Activated gamma-delta T cell treated with Interleukin-2 at 50 U/mL for 16 hours (primary cell): ENCODE measurements at places on chromosomes 13 and 19.

GRCh38 chr19:9323557-9323918, 441 bp upstream of the ZNF559 start:
- peak; percentile 33 for DNase-seq

DNA sequence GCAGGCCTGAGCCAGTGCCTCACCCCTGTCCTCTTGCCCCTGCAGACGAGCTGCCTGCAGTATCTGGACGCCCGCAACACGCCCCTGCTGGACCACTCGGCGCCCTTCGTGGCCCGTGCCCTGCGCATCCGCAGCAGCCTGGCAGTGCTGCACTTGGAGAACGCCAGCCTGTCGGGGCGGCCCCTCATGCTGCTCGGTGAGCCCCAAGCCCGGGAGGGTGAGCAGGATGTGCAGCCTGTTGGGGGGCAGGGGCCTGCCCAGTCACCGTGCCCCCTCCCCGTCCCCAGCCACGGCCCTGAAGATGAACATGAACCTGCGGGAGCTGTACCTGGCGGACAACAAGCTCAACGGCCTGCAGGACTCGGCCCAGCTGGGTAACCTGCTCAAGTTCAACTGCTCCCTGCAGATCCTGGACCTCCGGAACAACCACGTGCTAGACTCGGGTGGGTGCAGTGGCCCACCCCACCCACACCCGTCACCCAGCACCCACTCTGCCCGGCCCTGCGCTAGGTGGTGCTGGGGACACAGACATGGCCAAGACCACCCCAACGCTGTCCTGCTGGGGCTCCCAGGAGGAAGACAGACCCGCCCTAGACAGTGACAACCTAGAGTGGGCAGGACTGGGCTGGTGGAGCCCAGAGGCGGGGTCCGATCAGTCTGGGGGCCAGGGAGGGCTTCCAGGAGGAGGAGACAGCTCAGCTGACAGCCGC, 18.6 kb downstream of the NKPD1 start:
- DNase-seq, result no peak

- DNase-seq, result no peak
Observed at GRCh38 chr19:54133312-54133956, 4.1 kb upstream of the CNOT3 start.

DNA sequence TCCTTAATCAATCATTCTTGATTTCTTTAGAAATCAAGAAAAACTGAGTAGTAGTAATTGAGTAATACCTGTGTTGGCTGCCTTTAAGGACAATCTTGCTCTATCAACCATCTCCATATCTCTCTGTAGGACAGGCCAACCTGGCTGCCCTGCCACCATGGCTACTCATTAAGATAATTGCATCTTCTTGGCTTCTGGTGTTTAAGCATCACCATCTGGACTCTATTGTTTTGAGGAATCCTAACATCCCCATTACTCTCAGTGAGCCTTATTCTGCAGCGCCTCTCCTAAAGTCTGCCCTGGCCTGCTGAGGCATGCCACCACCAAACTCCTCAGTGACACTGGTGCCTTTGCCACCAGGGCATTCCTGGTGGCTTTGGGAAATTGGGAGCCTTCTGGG, 442.6 kb upstream of the ZNF507 start:
- no peak for DNase-seq

DNA sequence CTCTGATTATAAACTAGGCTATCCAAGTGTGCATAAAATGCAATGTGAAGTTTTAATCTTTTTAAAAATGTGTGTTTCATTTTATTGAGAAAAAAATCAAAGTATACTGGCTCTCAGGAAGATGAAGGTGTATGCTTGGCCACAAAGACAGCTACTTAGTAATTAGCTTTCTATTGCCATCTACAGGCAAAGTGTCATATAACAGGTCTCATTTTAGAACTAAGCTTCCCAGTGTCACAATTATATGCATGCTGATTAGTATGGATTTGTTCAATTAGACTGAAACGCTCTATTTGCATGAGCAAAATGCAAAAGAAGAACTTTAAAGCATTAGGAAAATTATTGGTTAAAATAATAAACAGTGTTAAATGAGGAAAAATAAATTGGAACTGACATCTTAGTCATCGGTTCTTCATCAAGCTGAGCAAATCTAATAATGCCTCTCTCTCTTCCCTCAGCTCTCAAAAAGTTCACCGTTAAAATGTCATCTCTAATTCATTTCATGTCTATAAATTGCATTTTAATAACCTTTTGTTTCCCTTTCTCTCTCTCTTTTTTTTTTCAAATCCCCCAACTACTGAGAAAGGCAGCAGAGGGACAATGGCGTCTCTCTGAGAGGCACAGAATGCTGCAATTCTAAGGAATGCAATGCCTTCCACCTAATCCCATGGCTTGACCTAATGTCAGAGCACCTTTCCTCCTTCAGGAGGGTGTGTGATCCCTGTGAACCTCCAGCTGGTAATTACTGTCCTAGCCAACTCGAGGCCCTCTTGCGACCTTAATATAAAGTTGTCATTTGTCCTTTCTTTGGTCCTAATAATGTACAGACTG, 313.1 kb upstream of the MAB21L1 start:
- no peak for DNase-seq

DNA sequence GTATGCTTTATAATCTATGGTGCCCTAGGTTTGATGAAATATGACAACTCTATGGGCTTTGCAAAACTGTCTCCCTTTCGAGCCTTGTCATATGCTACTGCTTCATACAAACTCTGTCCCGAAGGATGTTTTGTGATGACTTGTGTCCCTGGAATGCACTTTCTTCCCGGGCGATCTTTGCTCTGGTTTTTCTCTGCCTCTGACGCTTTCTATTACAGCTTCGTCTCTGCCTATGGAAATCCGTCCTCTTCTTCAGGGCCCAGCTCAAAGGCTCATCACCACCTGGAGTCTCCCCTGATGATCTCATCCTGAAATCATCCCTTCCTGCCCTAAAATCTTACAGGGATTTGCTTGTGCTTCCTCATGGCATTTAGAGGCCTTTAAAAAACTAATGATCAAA, 191.5 kb upstream of the KL start:
- DNase-seq, result no peak

DNA sequence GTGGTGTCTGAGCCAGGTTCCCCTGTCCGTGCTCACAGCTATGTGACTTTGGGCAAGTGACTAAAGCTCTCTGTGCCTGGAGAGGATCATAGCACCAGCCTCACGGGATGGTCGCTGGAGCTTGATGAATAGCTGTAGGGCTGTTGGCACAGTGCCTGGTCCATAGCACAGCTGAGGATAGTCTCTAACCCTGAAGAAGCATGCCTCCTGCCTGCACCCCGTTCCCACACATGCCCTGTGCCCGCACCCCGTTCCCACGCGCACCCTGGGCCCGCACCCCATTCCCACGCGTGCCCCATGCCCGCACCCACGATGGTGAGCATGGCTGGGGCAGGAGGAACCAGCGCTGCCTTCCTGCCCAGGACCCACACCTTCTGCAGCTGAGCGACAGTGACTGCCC, 63.7 kb upstream of the F7 start:
- no peak for DNase-seq

DNA sequence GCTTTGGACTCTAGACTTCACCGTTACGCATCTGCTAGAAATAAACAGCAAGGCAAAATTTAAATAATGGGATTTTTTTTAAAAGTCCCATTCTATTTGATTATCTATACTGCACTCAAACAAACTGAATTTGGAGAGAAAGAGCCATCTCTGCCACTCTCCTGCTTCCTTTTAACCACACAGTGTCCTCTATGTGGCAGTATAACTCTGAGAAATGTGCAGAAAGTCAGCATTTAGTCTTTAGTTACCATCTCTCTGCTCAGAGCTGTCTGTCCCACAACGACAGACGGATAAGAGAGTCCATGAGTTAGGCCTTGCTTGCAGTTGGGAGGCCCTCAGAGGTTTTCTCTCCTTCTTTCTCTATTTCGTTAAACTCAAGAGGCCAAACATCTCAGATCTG, 21.2 kb downstream of the CCNA1 start:
- DNase-seq, result no peak

DNA sequence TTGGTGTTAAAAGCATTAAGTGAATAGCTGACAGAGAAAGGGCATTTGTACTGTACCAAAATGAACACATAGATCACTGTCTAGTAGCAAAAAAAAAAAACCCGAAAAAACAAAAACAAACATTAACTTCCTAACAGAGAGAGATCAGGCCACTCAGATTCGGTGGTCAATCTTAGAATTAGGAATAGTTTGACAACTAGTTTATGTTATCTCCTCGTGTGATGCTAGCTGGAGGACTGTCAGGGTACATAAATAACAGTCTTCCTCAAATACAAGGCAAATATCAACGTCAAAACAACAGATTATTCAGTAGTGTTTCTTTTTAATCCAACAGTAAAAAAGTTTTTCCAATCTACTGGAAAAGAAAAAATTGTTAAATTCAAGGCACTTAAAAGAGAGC, 1.7 kb downstream of the ZMYM5 start:
- DNase-seq, result no peak

DNA sequence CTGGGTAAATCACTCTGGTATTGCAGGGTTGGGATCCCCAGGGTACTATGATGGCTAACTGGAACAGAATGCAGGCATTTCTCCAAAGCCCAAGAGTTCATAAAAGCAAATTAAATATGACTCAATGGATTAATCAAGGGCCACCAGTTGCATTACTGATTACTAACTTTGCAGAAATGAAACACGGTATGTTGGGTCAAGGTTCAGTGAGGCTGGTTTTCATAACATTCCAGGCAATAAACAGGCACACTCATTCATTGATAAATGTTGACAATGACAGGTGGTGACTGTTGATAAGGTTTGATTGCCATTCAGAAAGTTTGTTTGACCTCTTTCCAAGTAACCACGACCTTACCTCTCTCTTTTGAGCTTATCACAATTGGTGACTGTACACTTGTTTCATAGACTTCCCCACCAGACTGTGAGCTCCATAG, 506 bp upstream of the AP1M1 start:
- no peak for DNase-seq

GRCh38 chr13:94093652-94094315, 385.7 kb downstream of the DCT start:
- DNase-seq, result no peak

- no peak for DNase-seq
Observed at GRCh38 chr13:55990631-55991030, 1150.1 kb upstream of the PRR20A start.

GRCh38 chr13:74866101-74866500, 615.9 kb downstream of the TBC1D4 start:
- DNase-seq, result no peak

DNA sequence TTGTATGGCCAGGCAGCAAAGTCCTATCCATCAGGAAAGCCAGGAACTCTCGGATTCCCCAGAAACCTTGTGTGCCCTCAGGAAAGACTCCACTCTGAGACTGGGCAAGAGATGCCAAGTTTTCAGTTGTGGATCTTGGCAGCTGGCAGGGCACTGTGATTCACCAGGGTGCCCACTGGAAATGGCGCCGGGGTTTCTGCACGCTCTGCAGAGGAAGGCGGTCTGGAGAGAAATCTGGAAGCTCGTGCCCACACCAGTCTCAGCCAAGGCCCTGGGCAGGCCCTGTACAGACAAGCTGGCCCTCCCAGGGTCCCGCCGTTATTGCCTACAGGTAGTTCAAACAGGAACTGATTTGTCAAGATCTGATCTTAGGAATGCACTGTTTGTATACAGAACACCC, 4.9 kb downstream of the NAPA start:
- no peak for DNase-seq

- DNase-seq, result no peak
Observed at GRCh38 chr13:49607761-49608160, 20.5 kb upstream of the ARL11 start.

DNA sequence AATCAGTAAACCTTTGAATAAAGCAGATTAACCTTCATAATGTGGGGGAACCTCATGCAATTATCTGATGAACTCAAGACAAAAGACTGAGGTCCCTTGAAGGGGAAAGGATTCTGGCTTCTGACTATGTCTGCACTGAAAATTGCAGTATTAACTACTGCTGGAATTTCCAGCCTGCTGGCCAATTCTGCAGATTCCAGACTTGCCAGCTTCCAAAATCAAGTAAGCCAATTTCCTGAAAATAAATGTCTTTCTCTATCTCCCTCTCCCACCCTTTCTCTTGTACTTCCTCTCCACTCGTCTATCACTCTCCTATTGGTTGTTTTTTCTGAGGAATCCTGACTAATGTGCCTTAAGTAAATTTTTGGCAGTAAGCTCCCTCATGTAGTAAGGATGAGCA, 1479.9 kb upstream of the PRR20A start:
- DNase-seq, result no peak

DNA sequence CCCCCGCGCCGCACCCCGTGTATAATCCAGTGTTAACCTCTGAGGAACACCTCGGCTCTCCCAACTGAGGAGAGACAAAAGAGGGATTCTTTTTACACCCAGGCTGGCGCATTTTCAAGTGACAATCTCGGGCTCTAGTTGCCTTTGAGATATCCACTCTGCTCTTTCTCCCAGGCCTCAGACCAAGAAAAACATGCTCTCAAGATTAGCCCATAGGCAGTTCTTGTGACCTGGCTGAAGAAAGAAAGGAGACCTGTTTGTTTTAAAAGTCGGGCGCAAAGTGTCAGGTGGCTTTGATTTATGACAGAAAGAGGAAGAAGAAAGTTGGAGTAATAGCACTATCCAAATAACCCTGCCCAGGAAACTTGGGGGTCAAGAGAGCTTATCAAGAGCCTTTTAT, 27.3 kb downstream of the SHISA2 start:
- DNase-seq, result no peak

- DNase-seq, result no peak
Observed at GRCh38 chr19:47414469-47414868, 4.9 kb downstream of the MEIS3 start.

DNA sequence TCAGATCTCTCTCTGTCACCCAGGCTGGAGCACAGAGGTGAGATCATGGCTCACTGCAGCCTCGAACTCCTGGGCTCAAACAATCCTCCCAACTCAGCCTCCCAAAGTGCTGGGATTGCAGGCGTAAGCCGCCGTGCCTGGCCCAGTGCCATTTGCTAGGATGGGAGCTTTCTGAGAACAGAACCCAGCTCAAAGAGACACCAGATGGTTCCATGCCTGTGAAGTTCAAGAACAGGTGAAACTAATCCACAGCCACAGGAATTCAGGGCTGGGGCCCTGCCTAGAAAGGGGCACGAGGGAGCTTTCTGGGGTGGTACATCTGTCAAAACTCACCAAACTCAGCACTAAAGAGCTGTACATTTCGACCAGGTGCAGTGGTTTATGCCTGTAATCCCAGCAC, 4.2 kb downstream of the SLC7A9 start:
- DNase-seq, result no peak

DNA sequence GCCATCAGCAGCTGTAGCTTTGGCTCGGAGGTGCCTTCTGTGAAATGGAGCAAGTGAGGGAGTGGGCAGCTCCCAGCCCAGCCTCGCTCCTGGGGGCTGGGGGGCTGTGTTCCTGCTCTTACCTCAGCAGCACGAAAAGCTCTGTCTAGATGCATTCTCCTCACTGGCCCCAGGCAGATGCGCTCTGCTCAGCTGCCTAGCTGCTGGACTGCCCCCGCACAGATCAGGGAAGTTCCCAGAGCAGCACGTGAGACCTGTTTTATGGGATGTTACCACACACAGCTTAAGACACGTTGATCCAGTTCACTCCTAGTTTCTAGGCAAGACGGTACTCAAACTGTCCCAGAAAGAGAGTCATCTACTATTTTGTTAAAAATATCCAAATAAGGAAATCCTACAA, 13.6 kb downstream of the LCP1 start:
- no peak for DNase-seq

GRCh38 chr13:113937527-113938180, 36.2 kb downstream of the C13orf46 start:
- DNase-seq, result no peak

- DNase-seq, result no peak
Observed at GRCh38 chr13:28468023-28468915, 26.7 kb downstream of the FLT1 start.

- no peak for DNase-seq
Observed at GRCh38 chr19:41589371-41589770, 13.4 kb downstream of the CEACAM21 start.
